ENCODE measurements at places on chromosomes 7 and 10.

- DNase-seq, result no peak
Observed at GRCh38 chr7:148589640-148590039, 926 bp upstream of the C7orf33 start.

DNA sequence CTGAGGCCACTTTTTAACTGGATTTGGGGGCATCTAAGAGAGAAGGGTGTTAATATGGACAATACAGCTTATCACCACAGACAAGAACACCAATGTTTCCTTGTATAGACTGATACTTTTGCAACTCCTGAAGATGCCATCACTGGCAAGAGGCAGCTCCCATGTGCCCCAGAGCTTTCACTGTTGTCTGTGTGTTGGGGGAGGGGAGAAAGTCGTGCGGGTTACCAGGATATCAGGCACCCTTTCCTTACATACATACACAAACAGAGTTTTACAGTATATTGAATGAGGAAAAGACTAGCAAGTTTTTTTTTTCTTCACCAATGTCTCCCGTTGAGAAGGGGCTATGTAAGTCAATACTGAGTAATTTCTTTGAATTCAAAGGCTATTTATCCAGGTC is 4.1 kb upstream of the DLX6 start:
- DNase-seq, result no peak

GRCh38 chr10:24606021-24606420 is 117.7 kb downstream of the ARHGAP21 start:
- no peak for DNase-seq

DNA sequence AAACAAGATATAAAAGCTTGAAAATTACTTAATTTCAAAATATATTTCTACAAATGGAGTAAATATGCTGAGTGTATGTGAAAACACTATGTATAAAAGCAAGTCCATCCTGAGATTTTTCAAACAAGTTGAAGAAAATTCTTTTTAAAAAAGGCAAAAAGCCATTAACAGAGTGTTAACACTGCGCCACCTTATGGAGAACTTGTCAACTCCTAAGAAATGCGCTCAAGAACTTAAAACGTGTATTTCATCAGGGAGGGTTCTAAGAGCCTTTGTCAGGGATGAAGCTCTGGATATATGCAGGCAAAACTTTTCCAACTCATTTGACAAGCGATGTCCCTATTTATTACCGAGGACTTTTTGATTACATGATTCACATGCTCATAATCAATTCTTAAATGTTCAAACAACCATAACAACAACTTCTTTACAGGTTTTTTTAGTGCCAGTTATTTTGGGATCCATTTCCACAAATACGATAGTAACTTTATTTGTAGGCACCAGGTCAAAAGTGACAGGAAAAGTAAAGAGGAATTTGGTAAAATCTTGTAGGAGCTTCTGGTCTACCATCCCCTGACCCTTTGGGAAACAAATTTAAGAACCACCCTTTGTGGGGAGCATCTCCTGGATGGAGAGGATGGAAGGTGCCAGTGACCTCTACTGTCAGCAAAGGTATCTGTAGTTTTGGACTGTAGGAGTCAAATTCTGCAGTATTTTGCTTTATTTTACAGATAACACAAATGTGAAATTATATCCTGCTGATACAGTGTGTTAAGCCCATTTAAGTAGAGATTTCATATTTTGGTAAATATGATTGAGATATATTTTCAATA is 23.2 kb downstream of the CALCR start:
- DNase-seq, result peak; percentile 30

DNA sequence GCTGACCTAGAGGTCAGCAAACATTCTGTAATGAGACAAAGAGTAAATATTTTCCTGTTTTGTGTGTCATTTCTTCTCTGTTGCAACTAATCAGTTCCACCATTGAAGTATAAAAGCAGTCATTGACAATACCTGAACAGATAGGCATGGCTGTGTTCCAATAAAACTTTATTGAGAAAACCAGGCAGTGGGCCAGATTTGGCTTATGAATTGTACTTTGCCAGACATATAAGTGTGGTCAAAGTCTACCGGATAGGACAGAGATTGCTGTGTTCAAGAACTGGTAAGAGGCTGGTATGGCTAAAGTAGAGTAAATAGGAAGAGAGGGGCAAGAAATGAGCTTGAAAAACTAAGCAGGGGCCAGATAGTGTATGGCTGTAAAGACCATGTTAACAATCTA is 38.3 kb upstream of the TAC1 start:
- no peak for DNase-seq

DNA sequence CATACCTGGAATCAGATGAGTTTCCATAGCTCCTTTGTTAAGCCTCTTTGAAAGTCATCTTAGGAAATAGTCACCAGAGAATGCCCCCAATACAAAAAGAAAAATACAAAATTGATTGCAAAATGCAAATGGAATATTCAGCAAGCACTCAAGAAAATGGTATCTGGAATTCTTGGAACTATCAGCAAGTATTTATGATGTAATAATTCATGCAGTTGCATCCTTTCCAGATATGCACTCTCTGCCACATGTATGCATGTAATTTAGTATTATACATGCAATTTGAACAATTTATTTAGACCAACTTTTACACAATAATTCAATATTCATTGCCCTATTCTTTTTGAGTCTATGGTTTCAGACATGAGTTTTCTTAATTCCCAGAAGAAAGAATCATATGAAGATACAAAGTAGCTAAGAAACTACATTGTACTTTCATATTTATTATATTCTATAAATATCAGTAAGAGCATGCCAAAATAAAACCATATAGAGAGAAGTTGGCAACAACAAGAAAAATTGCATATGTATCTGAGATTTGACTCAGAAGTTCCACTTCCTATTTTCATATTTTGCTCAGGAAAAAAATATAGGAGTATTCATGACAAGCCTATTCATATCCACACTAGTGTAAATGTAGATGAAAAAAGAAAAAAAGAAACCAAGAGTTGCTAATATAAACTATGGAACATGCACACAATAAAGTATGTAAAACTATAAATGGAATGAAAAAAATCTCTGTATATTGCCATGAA is 338.5 kb downstream of the SEMA3D start:
- DNase-seq, result no peak

DNA sequence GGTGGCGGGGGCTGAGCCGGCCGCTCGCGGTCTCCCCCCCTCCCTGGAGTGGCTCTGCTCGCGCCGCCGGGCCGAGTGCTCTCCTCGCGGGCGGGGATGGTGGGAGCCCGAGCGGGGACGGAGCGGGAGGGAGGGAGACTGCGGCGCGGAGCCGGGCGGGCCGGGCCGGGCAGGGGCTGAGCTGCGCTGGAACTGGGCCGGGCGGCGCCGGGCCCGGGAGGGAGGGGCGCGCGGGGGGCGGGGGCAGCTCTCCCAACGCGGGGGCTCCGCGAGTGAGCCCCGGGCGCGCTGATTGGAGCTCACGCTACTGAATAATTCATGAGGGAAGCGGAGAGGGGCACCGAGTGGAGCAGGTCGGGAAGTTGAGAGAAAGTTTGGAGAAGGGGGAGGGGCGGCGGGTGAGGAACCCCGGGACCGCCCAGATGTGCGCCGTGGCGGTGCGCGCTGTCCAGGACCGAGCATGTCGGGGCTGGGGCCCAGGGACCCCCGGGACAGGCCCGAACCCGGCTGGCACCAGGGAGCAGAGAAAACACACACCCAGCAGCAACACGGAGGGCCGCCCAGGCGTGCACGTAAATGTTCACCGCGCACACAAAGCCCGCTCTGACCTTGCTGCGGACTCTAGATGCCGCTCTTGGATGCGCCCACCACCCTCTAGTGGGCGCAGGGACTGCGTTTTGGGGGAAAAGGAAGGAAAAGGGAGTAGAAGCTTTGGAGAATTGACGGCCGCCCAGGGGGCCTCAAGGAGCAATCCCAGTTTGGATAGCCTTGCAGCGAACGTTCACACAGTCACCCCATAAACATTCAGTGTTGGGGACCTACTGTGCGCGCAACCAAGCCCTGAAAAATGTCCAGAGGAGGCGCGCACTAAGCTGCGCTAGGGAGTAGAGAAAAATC is at the start of gene EPHB4:
TSS of gene EPHB4 (minus strand) at position 194 of the 897 bp plus-strand sequence. CDS start 493 bp downstream, outside the sequence.
- no peak for DNase-seq

GRCh38 chr10:43322331-43322730 is 49.1 kb upstream of the FXYD4 start:
- no peak for DNase-seq

DNA sequence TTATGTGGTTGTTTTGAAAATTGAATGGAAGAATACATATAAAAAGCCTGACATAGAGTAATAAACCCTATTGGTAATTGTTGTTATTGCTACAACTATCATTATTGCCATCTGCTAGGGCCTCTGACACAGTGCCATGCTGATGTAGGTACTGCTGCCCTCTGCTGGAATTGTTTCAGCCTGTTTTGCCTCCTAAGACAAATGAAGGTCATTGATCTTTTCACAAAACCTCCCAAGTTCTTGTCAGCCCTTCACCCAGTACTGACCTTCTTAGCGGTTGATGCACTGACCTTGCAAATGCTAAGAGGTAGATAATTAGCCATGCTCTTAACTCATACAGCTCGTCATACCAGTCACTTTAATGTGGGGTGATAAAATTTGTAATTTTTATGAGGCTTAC is 975.2 kb downstream of the SORCS1 start:
- DNase-seq, result peak; percentile 11

DNA sequence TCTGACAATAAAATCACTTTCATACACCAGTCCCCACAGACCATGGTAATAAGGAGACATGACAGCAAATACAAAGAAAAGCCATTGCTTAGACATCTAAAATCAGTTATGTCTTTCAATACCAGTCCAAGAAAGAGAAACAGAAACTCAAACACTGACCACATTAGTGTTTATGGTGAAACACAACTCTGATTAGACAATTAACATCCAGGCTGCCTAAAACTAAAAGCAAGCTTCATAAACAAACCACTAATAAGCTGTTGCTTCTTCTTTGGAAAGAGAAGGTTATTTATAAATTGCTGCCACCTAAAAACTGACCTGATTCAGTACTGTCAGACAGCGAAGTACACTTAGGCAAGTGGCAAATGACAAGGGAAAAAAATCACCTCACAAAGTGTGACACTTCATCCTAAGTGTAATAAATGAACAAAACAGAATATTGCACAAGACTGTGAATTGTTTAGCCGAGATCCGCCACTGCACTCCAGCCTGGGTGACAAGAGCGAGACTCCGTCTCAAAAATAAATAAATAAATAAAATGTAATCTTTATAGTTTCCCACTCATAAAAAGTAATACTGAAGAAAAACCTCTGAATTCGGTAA is 277.4 kb downstream of the PARD3 start:
- DNase-seq, result no peak

- DNase-seq, result no peak
Observed at GRCh38 chr7:131967216-131967730, 410.8 kb upstream of the PODXL start.

- DNase-seq, result no peak
Observed at GRCh38 chr10:21728618-21729017, 194.6 kb downstream of the MLLT10 start.

DNA sequence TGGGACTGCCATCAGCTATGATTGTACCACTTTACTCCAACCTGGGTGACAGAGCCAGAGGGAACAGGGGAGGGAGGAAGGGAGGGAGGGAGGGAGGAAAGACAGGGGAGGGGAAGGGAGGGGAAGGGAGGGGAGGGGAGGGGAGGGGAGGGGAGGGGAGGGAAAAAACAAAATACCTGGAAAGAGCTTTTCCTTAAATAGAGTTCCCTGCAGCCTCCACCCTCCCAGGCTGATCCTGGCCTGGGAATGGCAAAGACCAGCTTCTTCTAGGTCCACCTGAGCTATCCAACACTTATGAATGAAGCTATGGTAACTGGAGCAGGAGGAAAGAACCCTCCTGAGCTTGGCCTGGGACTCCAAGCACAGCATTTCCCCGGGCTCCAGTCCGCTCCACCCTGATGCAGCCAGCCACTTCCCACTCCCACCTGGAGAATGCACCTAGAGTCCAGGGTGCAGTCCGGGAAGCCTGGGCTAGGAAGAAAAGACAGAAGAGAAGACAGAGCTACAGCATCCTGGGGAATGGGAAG is 66.1 kb downstream of the GRID1 start:
- DNase-seq, result no peak

- DNase-seq, result no peak
Observed at GRCh38 chr10:107611115-107611514, 446.6 kb upstream of the SORCS1 start.

- DNase-seq, result no peak
Observed at GRCh38 chr10:25441270-25441669, 266.5 kb downstream of the GPR158 start.

DNA sequence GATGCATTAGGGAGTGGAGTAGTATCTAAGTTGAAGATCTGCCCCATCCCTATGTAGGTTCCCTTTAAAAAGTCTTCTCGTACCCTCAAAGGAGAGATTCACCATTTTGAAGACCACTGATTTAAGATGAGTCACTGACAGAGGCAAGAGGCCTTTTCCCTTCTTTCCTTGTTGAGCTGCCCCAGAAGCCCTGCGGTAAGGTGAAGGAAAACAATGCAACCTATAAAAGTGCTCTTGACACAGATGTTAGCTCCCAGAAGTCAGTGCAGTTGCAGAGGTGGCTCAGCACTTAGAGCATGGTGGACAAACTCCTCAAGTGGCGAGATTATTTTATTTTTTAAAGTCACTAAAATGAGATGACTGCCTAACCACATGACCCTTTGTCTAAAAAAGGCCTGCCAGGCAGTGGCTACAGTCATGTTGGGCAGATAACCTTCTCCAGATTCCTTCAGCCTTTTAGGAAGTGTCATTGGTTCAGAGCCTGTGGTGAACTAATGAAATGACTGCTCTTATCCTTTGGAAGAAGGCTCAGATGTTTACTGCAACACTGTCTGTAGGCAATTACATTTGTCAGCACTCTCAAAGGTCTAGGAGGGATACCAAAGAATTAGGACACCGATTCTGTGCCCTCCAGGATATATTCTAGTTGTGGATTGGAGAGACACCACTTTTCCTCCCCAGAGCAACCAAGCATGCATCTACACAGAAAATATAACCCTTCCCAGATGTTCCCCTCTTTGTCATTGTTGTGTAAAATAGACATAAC is 88.7 kb downstream of the ARID5B start:
- no peak for DNase-seq

DNA sequence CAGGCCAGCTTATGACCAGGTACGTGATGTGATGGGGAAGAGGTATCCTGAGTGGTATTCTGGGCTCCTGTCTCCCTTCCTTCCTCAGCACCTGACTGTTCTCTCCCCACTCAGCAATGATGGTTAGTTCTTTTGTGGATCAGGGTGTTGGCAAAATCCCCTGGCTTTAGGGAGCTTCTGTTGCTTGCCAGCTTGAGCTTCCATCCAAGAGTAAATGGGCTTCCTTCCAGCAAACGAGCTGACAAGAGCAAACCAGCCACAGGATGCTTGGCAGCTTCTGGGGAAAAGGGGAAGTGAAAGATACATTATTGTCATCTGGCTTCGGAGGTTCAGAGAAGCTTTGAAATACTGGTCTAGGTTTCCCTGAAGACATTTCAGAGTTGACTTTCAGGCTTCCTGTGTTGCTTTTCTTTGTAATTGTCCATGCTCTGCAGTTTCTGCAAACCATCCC is 5.2 kb downstream of the DUSP5 start:
- peak; percentile 25 for DNase-seq

- no peak for DNase-seq
Observed at GRCh38 chr7:132270517-132270916, 305.8 kb downstream of the PLXNA4 start.

DNA sequence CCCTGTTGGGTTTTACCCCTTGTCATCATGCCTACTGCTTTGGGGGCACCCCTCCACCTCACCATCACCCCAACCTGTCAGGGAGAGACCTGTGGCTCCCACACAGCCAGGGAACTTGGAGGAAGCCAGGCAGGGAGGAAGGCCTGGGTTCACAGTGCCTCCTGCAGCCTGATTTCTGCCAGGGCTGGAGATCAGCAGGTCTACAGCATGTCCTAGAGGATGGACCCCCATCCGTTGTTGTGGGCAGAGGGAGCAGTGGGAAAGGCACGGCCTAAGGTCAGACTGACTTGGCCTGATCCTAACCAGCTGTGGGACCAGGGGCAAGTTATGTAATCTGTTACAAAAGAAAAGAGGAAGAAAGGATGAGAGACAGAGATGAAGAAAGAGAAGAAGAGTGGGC is 28.2 kb downstream of the ZCCHC24 start:
- no peak for DNase-seq
